ENCODE measurements at places on chromosomes 6 and 20. TPM values are rescaled to one million over a fixed set of nuclear protein-coding genes. Genes with fewer than 3 reads are reported as not detected.

DNA sequence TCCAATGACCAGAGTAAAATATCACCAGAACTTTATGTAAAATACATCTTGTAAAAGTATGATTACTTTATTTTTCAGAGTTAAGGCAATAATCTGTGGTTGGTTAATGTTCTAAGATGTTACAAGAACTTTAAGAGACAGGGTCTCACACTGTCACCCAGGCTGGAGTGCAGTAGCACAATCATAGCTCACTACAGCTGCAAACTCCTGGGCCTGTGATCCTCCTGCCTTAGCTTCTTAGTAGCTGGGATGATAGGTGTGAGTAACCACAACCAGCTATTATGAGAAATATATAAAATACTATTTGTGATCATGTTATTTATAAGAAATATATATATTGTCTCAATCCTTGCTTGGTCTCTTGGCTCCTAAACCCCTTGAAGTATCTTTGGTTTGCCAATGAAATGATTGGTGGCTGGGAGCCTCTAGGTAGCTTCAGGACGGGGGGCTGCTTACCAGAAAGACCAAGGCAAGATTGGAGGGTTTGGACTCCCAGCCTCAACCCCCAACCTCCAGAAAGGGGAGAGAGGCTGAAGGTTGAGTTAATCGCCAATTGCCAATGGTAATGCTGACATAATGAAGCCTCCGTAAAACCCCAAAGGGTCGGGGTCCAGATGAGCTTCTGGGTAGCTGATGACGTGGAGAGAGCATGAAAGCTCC is 15.4 kb downstream of the SOD2 start:
- no peaks in the 10 kb centered on the region for H3K4me1 ChIP-seq
- H3K27me3 ChIP-seq: no peaks in the 10 kb centered on the region
- H3K27ac ChIP-seq: no peak overlapping the region
- H3K36me3 ChIP-seq: peaks cover 20% of the 10 kb centered on the region
- DNase-seq: no peak

- no peaks in the 10 kb centered on the region for H3K27me3 ChIP-seq
- no peaks in the 10 kb centered on the region for H3K4me1 ChIP-seq
- peaks cover 12% of the 10 kb centered on the region for H3K36me3 ChIP-seq
- no peak overlapping the region for H3K4me3 ChIP-seq
Measured at GRCh38 chr6:122428781-122429180, 29.3 kb downstream of the HSF2 start.

- peak; percentile 73 for DNase-seq
- H3K36me3 ChIP-seq: peaks cover 2% of the 10 kb centered on the region
- no peak overlapping the region for H3K27ac ChIP-seq
- no peaks in the 10 kb centered on the region for H3K27me3 ChIP-seq
- no peak overlapping the region for H3K4me3 ChIP-seq
Measured at GRCh38 chr20:43404878-43405277, 52.8 kb upstream of the SRSF6 start.

- H3K27me3 ChIP-seq: no peaks in the 10 kb centered on the region
- no peak overlapping the region for H3K27ac ChIP-seq
- no peaks in the 10 kb centered on the region for H3K4me1 ChIP-seq
- no peak for DNase-seq
Measured at GRCh38 chr20:60358101-60358500, 399.9 kb downstream of the CDH26 start.

- no peaks in the 10 kb centered on the region for H3K4me1 ChIP-seq
- DNase-seq: no peak
- H3K27ac ChIP-seq: no peak overlapping the region
- no peak overlapping the region for H3K4me3 ChIP-seq
Measured at GRCh38 chr6:14763139-14763538, 482.7 kb upstream of the JARID2 start.

DNA sequence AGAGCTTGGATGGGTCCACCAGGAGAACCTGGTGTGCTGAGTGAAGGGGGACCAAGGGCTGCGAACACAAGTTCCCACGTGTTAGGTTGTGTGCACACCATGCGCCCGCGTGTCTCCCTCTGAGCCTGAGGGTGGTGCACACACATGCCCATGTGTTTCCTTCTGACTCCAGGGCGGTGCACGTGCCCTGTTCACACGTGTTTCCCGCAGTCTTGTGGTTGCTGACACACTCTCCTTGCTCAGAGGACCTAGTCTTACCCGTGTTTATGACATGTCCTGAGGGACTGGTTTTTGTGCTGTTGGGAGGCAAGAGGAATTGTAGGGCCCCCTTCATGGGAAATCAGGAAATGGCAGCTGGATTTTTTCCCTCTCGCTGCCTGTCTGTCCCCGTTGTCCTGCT is 36.3 kb upstream of the PCMTD2 start:
- H3K27me3 ChIP-seq: no peaks in the 10 kb centered on the region
- H3K36me3 ChIP-seq: peaks cover 1% of the 10 kb centered on the region
- H3K4me3 ChIP-seq: no peak overlapping the region
- H3K4me1 ChIP-seq: peaks cover 3% of the 10 kb centered on the region

DNA sequence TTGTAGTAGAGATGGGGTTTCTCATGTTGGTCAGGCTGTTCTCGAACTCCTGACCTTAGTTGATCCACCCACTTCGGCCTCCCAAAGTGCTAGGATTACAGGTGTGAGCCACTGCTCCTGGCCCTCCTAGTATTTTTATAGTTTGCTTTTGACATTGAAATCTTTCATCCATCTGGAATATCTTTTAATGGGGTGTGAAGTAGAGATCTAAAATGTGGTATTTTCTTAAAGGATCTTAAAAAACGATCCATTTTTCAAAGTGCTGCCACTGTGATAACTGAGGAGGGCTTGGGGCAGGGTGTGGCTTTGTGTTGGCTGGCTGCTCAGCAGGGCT is 23.1 kb downstream of the CDS2 start:
- DNase-seq: no peak
- H3K27me3 ChIP-seq: no peaks in the 10 kb centered on the region
- H3K4me1 ChIP-seq: no peaks in the 10 kb centered on the region
- no peak overlapping the region for H3K4me3 ChIP-seq

- no peaks in the 10 kb centered on the region for H3K36me3 ChIP-seq
- H3K4me3 ChIP-seq: no peak overlapping the region
- H3K27me3 ChIP-seq: no peaks in the 10 kb centered on the region
Measured at GRCh38 chr20:25048519-25048952, 9.4 kb downstream of the ACSS1 start.

- H3K27me3 ChIP-seq: no peaks in the 10 kb centered on the region
- no peaks in the 10 kb centered on the region for H3K36me3 ChIP-seq
- no peak for DNase-seq
- H3K27ac ChIP-seq: no peak overlapping the region
Measured at GRCh38 chr20:23612396-23612795, 6.7 kb upstream of the CST9 start.

DNA sequence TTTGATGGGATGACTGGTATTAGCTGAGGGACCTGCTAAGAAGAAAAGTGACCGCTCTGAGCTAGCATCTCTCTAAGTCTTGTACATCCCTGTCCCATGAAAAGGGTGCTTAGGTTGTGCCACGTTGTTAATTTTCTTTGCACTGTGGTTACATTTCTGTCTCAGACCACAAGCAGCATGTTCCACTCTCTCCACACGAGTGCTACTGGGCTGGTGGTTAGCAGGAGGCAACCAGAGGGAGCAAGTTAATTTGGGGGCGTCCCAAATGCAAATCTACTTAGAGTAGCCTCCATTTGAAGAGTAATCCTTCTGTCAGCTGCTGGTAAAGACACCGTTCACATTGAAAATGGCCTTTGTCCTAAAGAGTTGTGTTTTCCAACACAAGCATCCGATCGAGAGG is 3.4 kb upstream of the SCML4 start:
- H3K36me3 ChIP-seq: no peaks in the 10 kb centered on the region
- no peak overlapping the region for H3K27ac ChIP-seq
- no peak for DNase-seq
- H3K4me3 ChIP-seq: no peak overlapping the region
- no peaks in the 10 kb centered on the region for H3K27me3 ChIP-seq
- 0 out of 2 replicates have a peak, but pooled peaks cover under 1% of the 10 kb centered on the region for H3K4me1 ChIP-seq

- no peaks in the 10 kb centered on the region for H3K4me1 ChIP-seq
- H3K36me3 ChIP-seq: no peaks in the 10 kb centered on the region
- H3K4me3 ChIP-seq: no peak within 1 kb of the TSS
- no peaks in the 10 kb centered on the region for H3K27me3 ChIP-seq
Measured at GRCh38 chr6:152697634-152698033, at the start of gene MYCT1. TSS of gene MYCT1 (plus strand) at chr6:152697897. CDS start at chr6:152697903, 6 bp downstream.

GRCh38 chr6:21942897-21943296 is 349.3 kb downstream of the SOX4 start:
- no peak overlapping the region for H3K4me3 ChIP-seq
- no peak for DNase-seq
- H3K27ac ChIP-seq: no peak overlapping the region
- H3K27me3 ChIP-seq: no peaks in the 10 kb centered on the region
- peaks cover 2% of the 10 kb centered on the region for H3K4me1 ChIP-seq

GRCh38 chr6:25481267-25481666 is 170.7 kb upstream of the SCGN start:
- peaks cover 11% of the 10 kb centered on the region for H3K36me3 ChIP-seq
- H3K4me3 ChIP-seq: no peak overlapping the region
- no peaks in the 10 kb centered on the region for H3K27me3 ChIP-seq
- no peaks in the 10 kb centered on the region for H3K4me1 ChIP-seq
- no peak for DNase-seq
- H3K27ac ChIP-seq: no peak overlapping the region

- no peaks in the 10 kb centered on the region for H3K4me1 ChIP-seq
- H3K36me3 ChIP-seq: peaks cover 4% of the 10 kb centered on the region
- no peak for DNase-seq
Measured at GRCh38 chr6:108684771-108685329, 124.1 kb downstream of the FOXO3 start.

DNA sequence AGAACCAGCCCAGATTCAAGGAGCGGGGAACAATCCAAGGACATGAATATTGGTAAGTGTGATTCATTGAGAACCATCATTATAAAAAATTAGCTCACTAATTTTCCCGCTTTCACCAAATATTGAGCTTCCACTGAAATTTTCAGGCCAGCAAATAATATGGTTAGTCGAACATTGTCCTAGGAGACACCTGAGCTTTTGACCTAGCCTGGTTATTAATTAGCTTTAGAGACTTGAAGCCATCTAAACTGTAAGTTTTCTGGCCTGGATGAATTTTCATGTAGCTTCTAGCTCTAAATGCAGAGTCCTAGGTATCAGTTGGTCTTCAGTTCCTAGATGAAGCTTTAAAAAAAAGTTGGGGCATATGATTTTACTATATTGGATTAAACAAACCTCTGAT is 17.1 kb upstream of the RALGAPA2 start:
- H3K4me1 ChIP-seq: no peaks in the 10 kb centered on the region
- no peak for DNase-seq
- H3K36me3 ChIP-seq: no peaks in the 10 kb centered on the region
- H3K4me3 ChIP-seq: no peak overlapping the region
- H3K27me3 ChIP-seq: no peaks in the 10 kb centered on the region

WFDC5 gene
- not detected for total RNA-seq

CPNE5 gene
- total RNA-seq: 0.52 TPM

SLC17A9 gene
- total RNA-seq: 19.9 TPM

SOBP gene
- 3.8 TPM for total RNA-seq

VWA7 gene
- 2.5 TPM for total RNA-seq

PRL gene
- not detected for total RNA-seq
